ENCODE measurements at places on chromosomes 12 and 14.

DNA sequence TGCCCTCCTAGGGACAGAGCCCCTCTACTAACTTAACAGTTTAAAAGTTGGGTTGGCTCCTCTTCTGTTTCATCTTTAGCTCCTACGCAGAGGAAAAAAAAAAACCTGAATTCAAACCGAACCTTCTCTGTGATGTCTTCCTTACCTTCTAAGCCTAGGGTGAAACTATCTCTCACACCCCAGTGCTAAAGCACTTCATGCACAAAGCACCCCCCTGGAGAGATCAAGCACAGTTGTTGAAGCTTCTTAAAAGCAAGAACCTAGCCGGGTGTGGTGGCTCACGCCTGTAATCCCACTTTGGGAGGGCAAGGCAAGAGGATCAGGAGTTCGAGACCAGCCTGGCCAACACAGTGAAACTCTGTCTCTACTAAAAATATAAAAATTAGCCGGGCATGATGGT lies 37.6 kb downstream of the CORO1C start:
- no peak for DNase-seq

DNA sequence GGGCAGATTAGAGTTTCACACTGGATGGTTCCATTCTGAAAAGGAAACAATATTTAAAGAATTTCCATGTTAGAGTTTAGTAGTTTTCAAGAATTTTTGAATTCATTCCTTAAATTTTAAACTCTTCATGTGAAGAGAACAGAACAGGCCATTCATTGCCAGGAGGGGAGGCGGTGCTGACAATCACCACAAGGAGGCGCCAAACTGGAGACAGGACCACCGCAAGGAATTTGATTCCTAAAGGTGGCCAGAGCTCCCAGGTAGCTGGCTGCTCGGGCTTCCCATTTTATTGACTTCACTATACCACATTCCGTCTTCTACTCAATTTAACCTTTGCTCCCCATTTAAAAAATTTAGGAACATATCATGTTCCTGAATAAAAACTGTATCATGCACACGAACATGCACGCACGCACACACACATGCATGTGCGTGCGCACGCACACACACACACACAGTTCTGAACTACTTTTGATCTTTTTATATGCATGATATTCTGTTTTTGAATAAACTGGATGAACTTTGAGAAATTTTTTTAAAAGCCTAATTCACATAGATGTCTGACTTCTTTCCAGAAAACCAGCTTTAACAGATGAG lies 101.2 kb downstream of the NELL2 start:
- DNase-seq, result peak; percentile 41

DNA sequence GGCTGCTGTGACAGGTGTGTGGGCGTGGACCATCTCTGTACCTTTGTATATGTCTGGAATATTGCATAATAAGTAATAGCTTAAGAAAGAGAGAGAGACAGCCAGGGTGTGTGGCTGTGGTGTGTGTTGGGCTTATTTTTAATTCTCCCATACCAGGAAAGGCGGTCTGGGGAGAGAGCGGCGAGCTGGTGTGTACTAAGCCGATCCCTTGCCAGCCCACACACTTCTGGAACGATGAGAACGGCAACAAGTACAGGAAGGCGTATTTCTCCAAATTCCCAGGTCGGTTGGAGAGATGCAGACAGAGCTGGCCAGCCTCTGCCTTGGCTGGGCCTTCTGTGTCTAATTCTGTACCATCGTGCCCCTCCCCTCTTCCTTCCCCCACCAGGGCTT lies 63.9 kb downstream of the AACS start:
- DNase-seq, result no peak

DNA sequence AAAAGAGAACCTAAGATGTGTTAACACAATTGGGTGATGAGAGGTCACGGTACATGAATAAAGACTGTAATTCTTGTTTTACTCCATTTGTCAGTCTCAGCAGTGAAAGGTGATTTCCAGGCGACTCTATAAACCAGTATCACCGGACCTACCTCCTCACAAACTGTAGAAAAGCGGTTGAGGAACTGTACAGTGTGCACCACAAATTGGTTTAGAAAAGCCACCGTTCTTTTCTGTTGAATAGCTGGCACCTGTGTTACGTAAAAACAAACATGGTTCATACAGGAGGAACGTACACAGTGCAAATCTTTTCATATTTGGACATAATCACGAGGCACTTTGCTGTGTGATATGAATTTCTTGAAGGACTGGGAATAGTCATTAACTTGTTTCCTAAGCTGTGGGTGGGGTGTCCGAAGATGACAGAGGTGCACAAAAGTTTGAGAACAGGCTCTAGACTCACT lies 663 bp downstream of the WASHC3 start:
- DNase-seq, result no peak

GRCh38 chr12:131445184-131445774 lies 265.6 kb upstream of the SFSWAP start:
- DNase-seq, result no peak

- DNase-seq, result no peak
These were observed 258.6 kb downstream of the MSRB3 start for GRCh38 chr12:65536876-65537681.

GRCh38 chr12:103727638-103728037 lies 113.4 kb downstream of the NT5DC3 start:
- DNase-seq, result no peak

DNA sequence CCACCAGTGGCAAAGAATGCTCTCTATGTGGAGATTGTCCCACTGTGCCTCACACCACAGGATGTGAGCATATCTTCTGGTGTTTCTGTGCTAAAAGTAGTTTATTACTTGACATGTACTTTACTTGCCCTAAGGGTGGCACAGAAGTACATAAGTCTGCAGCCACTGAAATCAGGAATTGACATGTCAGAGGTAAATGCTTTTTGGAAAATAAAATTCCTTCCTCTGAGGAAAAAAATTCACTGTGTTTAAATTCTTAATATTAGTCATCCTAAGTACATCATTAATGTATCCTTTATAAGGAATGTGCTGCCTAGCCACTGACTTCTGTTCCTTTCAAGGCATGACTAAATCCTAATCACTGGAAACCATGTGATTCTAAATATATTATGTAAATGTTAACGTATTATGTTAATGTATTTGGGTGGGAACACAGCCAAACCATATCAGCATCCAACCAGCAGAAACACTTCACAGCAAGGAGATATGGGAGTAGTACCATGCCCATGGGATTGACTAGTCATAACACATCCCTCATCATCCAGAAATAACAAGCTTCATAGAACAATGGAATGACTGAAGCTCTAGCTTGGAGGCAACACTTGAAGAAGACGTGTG lies 239.7 kb upstream of the PPFIA2 start:
- DNase-seq, result no peak

- DNase-seq, result no peak
These were observed 355.4 kb upstream of the FAR2 start for GRCh38 chr12:28793581-28794151.

- no peak for DNase-seq
These were observed 41.8 kb downstream of the ATP6V1D start for GRCh38 chr14:67317822-67318221.

- DNase-seq, result no peak
These were observed 156.1 kb upstream of the ALG10B start for GRCh38 chr12:38160318-38161122.

DNA sequence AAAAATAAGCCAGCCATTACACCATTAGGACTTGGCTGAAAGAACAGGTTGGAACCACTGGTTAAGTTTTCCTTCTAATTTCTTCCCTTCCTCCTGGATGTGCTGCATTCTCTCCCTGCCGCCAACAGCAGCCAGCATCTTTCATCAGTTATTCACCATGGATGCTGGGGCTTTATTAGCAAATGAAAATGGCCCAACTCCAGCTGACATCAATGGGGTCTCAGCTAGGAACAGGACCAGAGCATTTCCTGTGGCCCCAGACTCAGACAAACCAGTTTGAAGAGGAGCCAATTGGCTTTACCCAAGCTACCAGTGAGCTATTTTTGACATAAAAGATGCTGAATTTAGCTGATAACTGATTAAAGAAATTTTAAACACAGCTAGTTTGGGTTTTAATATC lies 26.0 kb upstream of the TBX5 start:
- DNase-seq, result no peak

- DNase-seq, result no peak
These were observed 342.7 kb downstream of the PRKD1 start for GRCh38 chr14:29584992-29585391.

- no peak for DNase-seq
These were observed 62.6 kb downstream of the SPPL3 start for GRCh38 chr12:120841525-120841924.

DNA sequence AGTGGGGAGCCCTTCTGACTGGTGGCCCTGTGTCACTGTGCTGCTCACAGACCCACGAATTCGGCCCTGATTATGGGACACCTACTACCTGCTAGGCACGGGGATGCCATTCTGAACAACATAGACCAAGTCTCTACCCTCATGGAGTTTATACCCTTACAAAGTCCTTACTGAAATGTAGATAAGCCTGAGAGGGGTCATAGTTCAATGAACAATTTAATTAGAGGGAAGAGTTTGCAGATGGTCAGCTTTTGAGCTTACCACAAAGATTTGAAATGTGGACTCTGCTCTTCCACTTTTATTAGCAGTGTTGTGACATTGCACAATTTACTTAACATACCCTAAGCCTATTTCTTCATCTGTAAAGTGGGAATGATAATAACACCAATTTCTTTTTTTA lies 161.1 kb downstream of the MYRFL start:
- DNase-seq, result no peak

GRCh38 chr12:69247268-69248018 lies 8.1 kb downstream of the CPSF6 start:
- no peak for DNase-seq

DNA sequence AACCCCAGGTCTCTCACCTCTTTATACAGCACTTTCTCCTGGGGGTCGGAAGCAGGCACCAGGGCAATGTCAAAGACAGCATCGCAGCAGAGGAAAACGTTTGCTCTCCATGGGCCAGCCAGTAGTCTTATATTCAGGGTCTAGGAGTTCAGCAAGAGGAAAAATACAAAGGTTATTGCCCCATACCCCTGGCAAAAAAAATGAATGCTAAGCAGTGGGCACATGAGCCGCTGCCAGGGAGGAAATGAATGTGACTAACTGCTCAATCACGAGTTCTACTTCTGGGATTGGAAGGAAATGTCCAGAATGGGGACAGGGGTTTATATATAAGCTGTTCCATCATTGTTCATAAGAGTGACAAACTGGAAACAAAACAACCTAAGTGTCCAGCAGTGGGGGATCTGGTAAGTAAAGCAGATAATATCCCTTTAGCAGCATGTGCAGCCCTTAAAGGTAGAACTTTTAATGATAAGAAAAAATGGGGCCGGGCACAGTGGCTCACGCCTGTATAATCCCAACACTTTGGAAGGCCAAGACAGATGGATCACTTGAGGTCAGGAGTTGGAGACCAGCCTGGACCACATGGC lies 53.8 kb downstream of the PHETA1 start:
- DNase-seq, result no peak

DNA sequence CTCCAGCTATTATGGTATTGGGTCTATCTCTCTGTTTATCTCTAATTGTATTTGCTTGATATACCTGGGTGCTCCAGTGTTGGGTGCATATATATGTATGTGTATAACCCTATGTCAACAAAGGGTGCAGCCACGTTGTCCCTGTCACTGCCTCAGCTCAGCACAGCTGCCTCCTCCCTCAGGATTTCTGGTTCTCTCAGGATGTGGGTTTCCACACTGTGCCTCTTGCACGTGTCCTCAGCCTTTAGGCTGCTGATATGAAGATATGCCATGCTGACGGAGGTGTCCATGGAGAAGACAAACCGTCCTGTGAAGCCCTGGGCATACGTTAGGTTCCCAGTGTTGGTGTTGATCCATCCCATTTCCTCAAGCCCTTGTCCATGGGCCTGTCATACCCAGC lies 791.2 kb downstream of the TMEM121 start:
- no peak for DNase-seq

- DNase-seq, result no peak
These were observed 1.5 kb downstream of the RASAL1 start for GRCh38 chr12:113134071-113134470.

DNA sequence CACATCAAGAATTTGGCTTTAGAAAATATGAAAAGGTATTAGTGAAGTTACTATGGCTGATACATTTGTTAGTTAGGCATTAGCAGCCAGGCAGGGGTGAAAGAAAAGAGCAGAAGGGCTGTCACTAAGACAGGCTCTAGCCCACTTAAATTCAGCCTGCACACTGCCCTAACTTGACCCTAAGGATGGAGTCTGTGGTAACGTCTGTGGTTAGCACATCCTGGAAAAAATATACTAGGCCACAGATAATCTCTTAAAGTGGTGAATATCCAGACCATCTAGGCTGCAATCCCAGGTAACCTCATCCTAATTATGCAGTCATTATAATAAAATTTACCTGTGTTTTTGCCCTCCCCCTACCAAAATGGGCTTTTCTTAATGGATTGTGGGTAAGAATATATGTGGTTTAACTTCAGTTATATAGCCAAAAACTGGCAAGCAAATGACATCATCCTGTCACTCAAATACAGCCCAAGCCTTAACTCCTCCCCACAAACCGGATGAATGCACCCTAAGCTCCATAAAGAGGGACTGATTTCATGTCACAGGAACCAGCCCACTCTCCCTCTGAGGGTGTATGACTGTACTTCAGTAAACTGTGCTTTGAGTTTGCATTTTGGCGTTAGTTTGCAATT lies 440.9 kb downstream of the LRFN5 start:
- no peak for DNase-seq

- no peak for DNase-seq
These were observed 165.8 kb downstream of the EMP1 start for GRCh38 chr12:13362260-13362841.

- no peak for DNase-seq
These were observed 29.1 kb downstream of the FSCB start for GRCh38 chr14:44477953-44478352.

- DNase-seq, result no peak
These were observed 234.3 kb upstream of the PLEKHG7 start for GRCh38 chr12:92468358-92469020.

- DNase-seq, result no peak
These were observed 65.2 kb downstream of the WIF1 start for GRCh38 chr12:65055859-65056258.

DNA sequence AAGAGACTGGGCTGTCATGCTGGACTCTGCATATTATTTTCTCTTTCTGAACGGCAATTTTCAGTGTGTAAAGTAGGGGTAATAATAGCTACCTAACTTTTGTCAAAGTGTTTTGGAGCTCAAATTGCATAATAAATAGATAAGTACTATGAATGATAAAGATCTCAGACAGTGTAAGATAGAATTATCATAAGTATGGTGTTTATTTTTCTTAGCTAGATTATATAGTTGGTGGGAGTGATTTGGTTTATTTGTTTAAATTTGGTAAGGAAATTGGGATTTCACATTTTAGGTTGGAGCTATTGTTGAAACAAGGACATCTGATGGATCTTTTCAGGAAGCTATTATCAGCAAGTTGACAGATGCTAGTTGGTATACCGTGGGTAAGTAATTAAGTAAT lies 7.4 kb downstream of the ARID4A start:
- no peak for DNase-seq

DNA sequence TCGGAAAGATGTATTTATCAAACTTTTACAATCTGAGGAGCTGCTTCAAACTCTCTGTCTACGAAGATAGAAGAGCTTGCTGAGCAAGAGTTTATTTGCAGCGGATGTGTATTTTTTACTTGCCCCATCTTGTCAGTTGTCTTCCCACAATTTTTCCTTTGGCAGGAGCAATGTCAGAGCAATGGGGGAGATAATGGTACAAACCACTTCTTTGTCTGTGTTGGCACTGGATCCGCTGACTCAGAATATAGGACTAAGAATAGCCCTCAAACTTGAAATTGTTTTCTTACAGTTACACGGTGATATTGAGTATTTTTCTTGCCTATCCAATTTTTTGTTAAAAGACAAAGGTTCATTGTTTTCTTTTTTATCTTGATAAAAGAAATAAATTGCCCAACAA lies 27.6 kb downstream of the HELB start:
- DNase-seq, result no peak

All from effector memory CD4-positive, alpha-beta T cell (primary cell).